ENCODE measurements at places on chromosomes 7 and 10.

GRCh38 chr7:80646083-80646865 is 7.8 kb downstream of the CD36 start:
- DNase-seq, result no peak

DNA sequence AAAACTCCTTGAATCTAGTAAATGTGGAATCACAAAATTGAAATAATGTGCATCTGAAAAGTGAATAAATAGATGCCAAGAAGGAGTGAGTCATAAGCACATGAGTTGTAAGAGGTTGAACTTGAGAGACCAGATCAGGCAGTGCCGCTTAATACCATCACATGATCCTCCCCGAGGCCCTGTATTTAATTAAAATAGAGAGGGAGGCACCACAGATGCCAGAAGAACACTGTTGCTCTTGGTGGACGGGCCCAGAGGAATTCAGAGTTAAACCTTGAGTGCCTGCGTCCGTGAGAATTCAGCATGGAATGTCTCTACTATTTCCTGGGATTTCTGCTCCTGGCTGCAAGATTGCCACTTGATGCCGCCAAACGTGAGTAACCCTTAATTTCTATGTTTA is at the start of gene GPNMB:
GPNMB (plus strand) TSS at position 221 of the 400 bp plus-strand sequence; CDS start at position 304, 83 bp downstream.
- DNase-seq, result peak; percentile 70

DNA sequence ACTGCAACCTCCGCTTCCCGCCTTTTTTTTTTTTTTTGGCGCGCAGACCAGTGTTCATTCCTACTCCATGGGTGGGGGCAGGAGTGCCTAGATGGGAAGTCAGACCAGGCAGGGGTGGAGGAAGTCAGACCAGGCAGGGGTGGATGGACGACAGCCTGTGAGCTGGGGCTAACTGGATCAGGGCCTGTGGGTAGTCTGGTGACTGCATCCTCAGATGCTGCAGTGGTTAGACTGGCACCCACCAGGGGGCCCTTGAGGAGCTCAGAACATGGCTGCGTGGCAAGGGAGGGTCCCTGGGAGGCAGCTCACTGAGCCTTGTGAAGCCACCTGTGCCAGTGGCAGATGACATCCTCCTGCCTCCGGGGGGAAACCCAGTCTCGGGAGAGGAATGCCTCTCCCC is 35.1 kb downstream of the RCC1L start:
- DNase-seq, result no peak

DNA sequence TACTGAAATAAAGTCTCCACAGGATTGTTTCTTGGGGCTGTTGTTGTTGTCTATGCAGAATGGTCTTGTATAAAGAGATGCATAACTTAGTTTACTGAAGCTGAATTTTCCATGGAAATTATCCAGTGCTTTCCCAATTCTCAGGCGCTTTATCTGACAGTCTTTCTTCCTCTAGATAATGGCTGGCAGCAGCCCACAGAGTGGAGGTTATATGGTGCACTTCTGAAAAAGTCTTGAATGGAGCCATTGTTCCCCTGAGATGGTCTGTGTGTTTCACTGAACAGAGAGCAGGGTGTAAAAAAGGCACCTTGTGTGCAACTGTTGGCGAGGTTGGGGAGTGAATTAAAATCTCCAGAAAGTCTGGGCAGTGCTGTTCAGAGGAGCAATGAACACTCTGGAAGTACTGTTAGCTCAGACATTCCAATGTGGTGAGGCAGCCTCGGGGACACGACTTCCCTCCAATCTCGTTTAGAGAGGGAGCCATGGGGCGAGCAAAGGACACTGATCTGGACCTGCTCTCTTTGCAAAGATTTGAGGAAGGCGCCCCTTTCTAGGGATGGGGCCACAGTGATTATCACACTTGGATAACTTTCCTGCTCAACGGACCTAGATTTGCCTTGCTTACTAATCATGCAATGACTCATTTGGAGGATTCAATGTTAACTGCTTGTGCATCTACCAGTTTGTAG is 2.0 kb upstream of the PLCE1 start:
- DNase-seq, result peak; percentile 83

DNA sequence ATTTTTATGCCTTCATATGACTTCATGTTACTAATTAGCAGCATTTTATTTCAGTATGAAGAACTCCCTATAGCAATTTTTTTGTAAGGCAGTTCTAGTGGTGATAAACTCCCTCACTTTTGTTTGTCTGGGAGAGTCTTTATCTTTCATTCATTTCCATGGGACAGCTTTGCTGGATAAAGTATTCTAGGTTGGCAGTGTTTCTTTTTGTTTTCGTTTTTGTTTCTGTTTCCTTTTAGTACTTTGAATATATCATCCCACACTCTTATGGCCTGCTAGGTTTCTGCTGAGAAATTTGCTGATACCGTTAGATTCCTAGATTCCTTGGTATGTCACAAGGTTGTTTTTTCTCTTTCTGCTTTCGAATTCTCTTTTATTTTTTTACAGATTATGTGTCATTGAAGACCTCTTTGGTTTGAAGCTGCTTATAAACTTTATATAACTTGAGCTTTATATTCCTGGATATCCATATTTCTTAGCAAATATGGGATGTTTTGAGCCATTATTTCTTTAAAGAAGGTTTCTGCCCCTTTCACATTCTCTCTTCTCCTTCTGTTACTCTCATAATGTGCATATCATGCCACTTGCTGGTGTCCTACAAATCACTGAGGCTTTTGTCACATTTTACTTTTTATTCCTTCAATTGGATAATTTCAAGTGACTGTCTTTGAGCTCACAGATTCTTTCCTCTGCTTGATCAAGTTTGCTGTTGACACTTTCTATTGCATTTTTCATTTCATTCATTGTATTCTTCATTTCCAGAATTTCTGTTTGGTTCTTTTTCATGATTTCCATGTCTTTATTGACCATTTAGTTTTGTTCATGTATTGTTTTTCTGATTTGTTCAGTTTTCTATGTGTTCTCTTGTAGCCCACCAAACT is 28.9 kb upstream of the AHR start:
- DNase-seq, result no peak

- no peak for DNase-seq
Measured at GRCh38 chr10:79420974-79421688, 24.3 kb downstream of the ZCCHC24 start.

DNA sequence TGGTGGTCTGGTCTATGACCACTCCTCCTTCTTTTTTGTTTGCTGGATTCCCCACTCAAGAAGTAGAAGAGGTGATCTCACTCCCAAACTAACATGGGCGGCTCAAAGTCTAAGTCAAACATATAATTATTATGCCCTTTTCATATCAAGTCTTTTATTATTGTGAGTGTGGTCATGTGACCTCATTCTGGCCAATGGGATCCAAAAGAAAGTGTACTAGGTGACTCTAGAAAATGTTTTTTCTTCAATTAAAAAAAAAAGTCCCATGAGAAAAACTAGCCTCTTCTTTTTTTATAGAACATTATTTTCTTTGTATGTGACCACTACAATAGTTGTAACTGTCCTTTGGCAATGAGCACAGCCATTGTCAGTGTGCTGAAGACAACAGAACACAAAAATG is 772.7 kb downstream of the KCNMA1 start:
- no peak for DNase-seq

GRCh38 chr7:8442051-8442813 is 8.8 kb downstream of the NXPH1 start:
- DNase-seq, result peak; percentile 6

- no peak for DNase-seq
Measured at GRCh38 chr7:122896509-122896908, 10.2 kb upstream of the CADPS2 start.
